ENCODE measurements at places on chromosomes 4 and X.

GRCh38 chrX:2552621-2553201, 51.9 kb upstream of the DHRSX start:
- no peaks in the 10 kb centered on the region for H3K36me3 ChIP-seq
- peaks cover 8% of the 10 kb centered on the region for H3K27me3 ChIP-seq
- no peak overlapping the region for H3K4me3 ChIP-seq
- no peak for DNase-seq
- no peak overlapping the region for H3K27ac ChIP-seq

GRCh38 chrX:120311727-120312063, 434 bp upstream of the TMEM255A start:
- H3K4me3 ChIP-seq, result no peak overlapping the region
- H3K27ac ChIP-seq, result no peak overlapping the region

DNA sequence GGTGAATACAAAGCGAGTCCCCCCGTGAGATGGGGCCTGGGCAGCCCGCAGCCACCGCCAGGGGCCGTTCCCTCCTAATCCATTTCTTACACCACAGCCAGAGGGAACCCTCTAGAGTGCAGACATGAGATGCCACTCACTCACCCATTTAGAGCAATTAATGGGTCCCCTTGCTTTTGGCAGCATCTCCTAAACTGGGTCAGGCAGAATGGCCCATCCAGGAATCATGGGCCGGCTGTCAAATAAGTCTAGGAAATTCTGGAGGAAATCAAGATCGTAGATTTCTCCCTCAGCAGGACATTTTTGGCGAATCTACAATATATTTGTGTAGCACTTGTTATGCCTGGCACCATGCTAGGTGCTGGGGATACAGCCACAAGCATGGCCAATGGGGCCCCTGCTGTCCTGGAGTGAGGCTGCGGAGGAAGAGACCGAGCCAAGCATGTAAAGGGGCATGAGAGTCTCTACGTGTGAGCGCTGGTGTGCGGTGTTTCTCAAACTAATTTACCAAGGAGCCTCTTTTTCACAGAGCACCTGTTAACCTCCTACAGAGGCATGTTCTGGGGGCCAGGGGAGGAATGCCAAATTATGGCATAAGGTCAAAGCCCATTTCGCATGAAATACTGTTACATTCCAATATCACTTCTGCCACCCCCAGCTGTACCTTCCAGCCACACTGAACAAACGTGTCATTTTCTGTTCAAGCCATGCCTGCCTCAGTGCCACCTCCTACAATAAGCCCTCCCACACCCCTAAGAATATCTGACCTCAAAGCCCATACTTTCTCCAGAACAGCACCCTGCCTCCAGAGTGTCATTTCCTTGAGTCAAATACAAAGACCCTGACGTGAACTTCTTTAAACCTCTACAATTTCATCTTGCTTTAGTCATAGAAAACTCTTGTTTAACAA, 28.1 kb upstream of the JAKMIP1 start:
- H3K4me1 ChIP-seq, result no peaks in the 10 kb centered on the region
- H3K27me3 ChIP-seq, result no peaks in the 10 kb centered on the region
- no peak for DNase-seq

DNA sequence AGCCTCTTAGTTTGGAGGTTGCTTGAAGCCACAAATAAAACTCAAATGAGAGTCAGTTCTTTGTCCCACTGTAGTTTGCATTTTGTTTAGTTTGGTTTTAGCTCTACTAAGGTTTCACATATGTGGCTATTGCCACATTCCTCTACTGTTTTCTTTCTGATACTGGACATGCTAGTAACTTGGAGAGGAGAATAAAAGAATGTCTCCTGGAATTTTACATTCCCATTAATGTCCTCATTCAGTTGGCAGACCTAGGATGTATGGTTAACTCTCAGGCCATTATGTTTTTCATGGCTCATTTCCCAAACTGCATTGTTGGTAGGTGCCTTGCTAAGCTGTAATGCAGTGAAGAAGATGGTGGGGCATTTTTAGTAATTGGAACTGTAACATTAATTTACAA, 29.9 kb downstream of the UPRT start:
- H3K4me1 ChIP-seq, result no peaks in the 10 kb centered on the region
- H3K27me3 ChIP-seq, result no peaks in the 10 kb centered on the region
- H3K4me3 ChIP-seq, result no peak overlapping the region
- H3K27ac ChIP-seq, result no peak overlapping the region
- DNase-seq, result no peak

DNA sequence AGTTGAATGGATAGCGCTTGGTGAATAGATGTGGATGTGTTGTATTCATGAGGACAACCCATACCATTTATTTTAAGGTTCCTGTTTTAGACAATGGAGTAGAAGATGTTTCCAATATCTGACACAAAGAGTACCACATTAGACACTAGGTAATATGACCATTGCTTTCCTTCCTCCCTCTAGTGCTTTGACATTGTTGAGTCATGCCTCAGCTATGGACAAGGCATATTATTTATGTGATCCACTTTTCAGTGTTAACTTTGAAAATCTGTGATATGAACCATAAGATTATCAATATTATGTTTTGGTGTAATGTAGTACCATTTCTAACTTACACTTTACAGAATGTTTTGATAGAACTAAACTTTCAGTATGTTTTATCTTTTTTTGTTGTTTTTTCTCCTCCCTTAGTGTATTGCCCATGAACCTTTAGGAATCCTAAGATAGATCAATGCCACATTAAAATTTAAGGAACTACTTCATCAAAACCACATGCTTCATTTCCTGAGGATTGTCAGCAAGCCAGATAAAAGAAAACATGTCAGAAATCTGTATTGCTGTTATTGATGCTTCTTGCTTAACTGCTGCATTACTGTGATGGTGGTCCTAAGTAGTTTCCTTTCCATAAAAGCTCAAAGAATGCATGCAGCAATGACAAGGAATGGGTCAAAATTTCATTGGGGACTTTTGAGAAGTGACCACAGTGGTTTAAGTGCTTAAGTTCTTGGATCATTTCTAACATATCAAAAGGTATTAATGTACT, 105.0 kb downstream of the PCDH7 start:
- H3K27ac ChIP-seq, result no peak overlapping the region
- DNase-seq, result no peak
- H3K36me3 ChIP-seq, result no peaks in the 10 kb centered on the region

- peak within 1 kb of the TSS; percentile 85 for H3K27ac ChIP-seq
- no peaks in the 10 kb centered on the region for H3K27me3 ChIP-seq
- peak within 1 kb of the TSS; percentile 80 for H3K4me3 ChIP-seq
These were observed at the start of gene ZNF827 for GRCh38 chr4:145938618-145939440. TSS of gene ZNF827 (minus strand) at chr4:145938823. CDS start at chr4:145938407, 416 bp downstream.

- no peaks in the 10 kb centered on the region for H3K36me3 ChIP-seq
- H3K4me1 ChIP-seq, result no peaks in the 10 kb centered on the region
- no peak for DNase-seq
- no peak overlapping the region for H3K27ac ChIP-seq
- H3K4me3 ChIP-seq, result no peak overlapping the region
- H3K27me3 ChIP-seq, result no peaks in the 10 kb centered on the region
These were observed 74.3 kb downstream of the TMEM156 start for GRCh38 chr4:38957893-38958292.

DNA sequence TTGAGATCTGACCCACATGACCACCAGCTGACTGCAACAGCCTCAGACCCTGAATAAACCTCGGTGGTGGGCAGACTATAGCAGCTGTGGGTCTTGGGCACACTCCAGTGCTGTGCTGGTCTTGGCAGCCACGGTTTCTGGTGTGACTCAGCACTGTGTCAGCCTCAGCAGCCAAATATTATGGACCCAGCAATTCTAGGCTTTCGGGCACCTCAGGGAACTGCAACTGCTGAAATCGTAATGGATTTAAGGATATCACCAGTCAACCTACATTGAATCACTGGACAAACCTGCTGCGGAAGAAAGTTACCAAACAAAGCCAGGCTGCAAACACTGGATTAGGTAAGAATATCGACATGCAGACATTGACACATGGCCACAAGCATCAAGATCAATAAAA, 10.5 kb upstream of the UBE2NL start:
- H3K27ac ChIP-seq, result no peak overlapping the region
- DNase-seq, result no peak
- H3K4me3 ChIP-seq, result no peak overlapping the region
- H3K36me3 ChIP-seq, result no peaks in the 10 kb centered on the region
- no peaks in the 10 kb centered on the region for H3K4me1 ChIP-seq

GRCh38 chr4:140220058-140220457, 66.1 kb upstream of the MAML3 start:
- H3K4me3 ChIP-seq, result no peak overlapping the region
- no peaks in the 10 kb centered on the region for H3K36me3 ChIP-seq
- no peaks in the 10 kb centered on the region for H3K27me3 ChIP-seq
- H3K27ac ChIP-seq, result no peak overlapping the region
- DNase-seq, result no peak
- H3K4me1 ChIP-seq, result no peaks in the 10 kb centered on the region

- no peaks in the 10 kb centered on the region for H3K36me3 ChIP-seq
- no peaks in the 10 kb centered on the region for H3K4me1 ChIP-seq
- DNase-seq, result peak; percentile 85
- H3K27me3 ChIP-seq, result no peaks in the 10 kb centered on the region
These were observed 4.6 kb downstream of the MAGIX start for GRCh38 chrX:49166914-49167739.

DNA sequence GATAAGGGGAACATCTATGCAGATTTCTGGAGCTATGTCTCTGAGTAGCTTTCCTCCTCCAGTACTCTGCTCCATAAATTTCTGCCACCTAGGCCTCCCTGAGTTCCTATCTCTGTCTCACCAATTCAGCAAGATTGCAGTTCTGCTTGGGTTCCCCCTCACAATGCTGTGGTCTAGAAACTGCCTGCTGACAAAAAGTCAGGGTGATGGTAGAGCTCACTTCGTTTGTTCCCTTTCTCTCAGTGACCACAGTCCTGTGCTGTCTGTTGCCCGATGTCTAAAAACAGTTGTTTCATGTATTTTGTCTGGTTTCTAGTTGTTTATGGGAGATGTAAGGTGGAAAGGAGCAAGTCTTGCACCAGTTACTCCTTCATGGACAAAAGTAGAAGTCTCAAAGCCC, 41.1 kb downstream of the AMMECR1 start:
- H3K36me3 ChIP-seq, result no peaks in the 10 kb centered on the region
- peaks cover 3% of the 10 kb centered on the region for H3K27me3 ChIP-seq
- H3K4me3 ChIP-seq, result no peak overlapping the region
- no peak overlapping the region for H3K27ac ChIP-seq

- no peak overlapping the region for H3K27ac ChIP-seq
- no peaks in the 10 kb centered on the region for H3K27me3 ChIP-seq
These were observed 14.6 kb downstream of the DGKQ start for GRCh38 chr4:958696-959337.

DNA sequence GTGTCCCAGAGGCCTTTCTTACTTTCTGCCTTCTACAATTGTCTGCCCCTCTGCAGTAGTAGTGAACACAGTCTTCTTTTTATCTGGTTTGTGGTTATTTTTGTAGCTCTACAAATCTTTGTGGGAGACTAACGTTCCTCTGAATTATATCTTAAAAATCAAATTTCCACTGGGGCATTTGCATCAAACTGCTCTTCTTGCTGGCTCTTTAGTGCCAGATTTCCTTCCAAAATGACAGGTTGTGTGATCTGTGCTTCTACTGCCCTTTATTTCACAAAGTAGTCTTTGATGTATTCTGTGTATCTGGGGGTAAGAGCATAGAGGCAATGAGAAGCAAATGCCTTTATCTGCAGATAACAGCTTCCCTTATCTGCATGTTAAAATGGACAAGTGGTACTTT, 34.5 kb downstream of the TSPAN7 start:
- no peaks in the 10 kb centered on the region for H3K27me3 ChIP-seq
- H3K4me1 ChIP-seq, result peaks cover 16% of the 10 kb centered on the region
- no peak overlapping the region for H3K4me3 ChIP-seq
- no peak overlapping the region for H3K27ac ChIP-seq
- no peak for DNase-seq

DNA sequence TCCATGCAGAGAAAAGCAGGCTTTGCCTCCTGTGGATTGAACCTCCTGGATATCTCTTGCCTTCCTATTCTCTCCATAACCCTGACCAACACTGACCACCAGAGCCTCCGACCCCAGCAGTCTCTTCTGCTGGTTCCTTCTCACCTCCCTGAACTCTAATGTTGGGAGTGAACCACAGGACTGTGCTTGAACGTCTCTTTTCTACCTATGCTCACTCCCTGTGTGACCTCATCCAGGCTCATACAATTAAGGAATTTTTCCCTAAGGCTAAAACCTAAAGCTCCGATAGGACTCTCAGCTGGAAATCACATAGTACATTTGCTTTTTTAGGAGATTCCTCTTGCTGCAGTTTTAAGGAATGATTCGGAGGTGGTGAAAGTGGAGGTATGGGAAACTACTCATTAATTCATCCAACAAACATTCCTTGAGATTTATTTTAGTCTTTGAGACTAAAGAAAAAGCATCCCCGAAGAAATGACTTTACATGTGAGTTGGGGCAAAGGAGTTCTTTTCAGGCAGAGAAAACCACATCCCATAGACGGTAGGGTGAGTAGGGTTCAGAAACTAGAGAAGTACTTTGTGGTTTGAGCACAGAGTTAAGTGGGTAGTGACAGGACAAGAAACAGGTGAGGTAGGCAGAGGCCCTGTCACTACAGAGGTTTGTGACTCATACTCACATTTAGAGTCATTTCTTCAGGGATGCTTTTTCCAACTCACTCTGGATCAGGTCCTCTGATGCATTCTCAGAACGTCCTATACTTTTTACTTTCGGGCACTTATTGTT, 30.8 kb downstream of the NDNF start:
- no peaks in the 10 kb centered on the region for H3K4me1 ChIP-seq
- no peaks in the 10 kb centered on the region for H3K27me3 ChIP-seq
- H3K27ac ChIP-seq, result no peak overlapping the region
- H3K36me3 ChIP-seq, result no peaks in the 10 kb centered on the region
- no peak for DNase-seq
- H3K4me3 ChIP-seq, result no peak overlapping the region

GRCh38 chrX:23271026-23271425, 63.6 kb upstream of the PTCHD1 start:
- H3K4me1 ChIP-seq, result no peaks in the 10 kb centered on the region
- DNase-seq, result no peak
- H3K27ac ChIP-seq, result no peak overlapping the region
- H3K36me3 ChIP-seq, result no peaks in the 10 kb centered on the region
- H3K4me3 ChIP-seq, result no peak overlapping the region

- H3K27ac ChIP-seq, result peak overlapping the region; percentile 76
- H3K4me1 ChIP-seq, result peaks cover 5% of the 10 kb centered on the region
- peak overlapping the region; percentile 63 for H3K4me3 ChIP-seq
- no peaks in the 10 kb centered on the region for H3K36me3 ChIP-seq
- H3K27me3 ChIP-seq, result no peaks in the 10 kb centered on the region
These were observed 1.2 kb downstream of the CXCL2 start for GRCh38 chr4:74097631-74098426.

GRCh38 chr4:24625091-24625490, 40.7 kb upstream of the DHX15 start:
- H3K4me1 ChIP-seq, result no peaks in the 10 kb centered on the region
- no peaks in the 10 kb centered on the region for H3K36me3 ChIP-seq
- no peak overlapping the region for H3K27ac ChIP-seq
- DNase-seq, result no peak
- H3K4me3 ChIP-seq, result no peak overlapping the region

Data from psoas muscle (tissue), 8 donors.